ENCODE measurements at places on chromosomes 13 and 19.

DNA sequence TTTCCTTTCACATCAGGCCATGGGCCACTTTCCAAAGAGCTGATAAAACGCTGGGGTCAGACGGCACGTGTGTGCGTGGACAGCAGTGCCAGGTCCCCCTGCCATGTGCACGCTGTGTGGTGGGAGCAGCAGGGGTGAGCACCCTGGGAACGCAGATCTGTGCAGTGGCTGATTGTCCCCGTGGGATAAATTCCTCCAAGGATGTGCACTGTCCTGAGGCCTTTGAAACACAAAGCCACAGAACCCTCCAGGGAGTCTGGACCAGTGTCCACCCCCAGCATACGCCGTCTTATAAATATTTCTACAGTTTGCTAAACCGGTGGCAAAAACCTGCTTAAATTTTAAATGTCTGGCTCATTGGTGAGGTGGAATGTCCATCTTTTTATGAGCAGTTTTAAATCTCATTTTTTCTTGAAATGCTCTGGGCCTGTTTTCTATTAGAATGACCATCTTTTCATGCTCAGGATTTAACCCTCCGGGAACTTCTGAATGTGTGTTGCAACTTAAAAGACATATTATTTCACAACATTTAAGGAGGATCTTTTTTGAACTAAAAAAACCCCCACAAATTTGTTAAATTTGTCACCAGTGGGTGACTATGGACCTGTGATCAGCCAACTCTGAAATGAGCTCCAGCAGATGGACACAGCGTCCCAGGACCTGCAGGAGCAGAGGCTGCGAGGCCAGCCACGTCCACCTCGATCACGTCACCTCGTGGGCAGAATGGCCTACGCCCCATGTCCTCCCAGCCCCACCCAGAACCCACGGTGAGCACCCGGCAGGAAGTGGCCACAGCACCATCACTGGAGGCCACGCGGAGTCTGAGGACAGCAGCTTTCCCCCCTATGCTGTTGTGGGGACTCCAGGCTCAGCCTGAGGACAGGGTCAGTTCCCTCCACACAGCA lies 68.6 kb downstream of the RASA3 start:
- DNase-seq = no peak

DNA sequence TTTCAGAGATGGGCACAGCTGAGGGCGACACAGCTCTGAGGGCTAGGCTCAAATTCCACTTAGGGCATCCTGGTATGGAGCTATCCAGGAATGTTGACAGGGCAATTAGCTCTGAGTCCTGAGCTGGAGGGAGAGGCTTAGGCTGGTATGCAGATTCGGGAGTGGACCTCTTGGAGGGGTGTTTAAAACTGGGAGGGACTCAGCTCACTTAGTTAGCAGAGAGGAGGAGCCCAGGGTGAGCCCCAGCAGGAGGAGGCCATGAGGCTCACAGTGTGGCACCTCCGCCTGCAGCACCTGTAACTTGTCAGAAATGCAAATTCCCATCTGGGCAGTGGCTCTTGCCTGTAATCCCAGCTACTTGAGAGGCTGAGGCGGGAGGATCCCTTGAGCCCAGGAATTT lies 10.2 kb upstream of the NOP53 start:
- DNase-seq = no peak

DNA sequence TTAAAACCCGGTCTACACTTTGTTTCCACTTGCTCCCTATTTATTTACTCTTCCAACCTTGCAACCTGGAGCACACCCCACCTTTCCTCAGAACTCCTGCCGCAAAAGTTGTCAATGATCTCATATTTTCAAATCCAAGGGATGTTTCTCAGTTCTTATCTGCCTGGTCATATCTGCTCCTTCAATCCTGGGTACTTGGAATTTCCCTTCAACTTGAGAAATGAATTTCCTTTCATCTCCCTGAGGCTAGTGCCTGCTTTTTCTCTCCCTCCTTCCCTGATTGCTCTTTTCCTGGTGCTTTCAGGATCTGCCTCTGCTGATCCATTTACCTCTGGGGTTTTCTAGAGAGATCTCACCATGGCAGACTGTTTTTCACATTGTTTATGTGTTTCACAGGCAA lies 154.8 kb upstream of the IRS2 start:
- DNase-seq = no peak

- no peak for DNase-seq
Measured at GRCh38 chr19:38211151-38211591, 12.9 kb downstream of the DPF1 start.

- DNase-seq = no peak
Measured at GRCh38 chr19:49749771-49750170, 13.3 kb downstream of the TSKS start.

DNA sequence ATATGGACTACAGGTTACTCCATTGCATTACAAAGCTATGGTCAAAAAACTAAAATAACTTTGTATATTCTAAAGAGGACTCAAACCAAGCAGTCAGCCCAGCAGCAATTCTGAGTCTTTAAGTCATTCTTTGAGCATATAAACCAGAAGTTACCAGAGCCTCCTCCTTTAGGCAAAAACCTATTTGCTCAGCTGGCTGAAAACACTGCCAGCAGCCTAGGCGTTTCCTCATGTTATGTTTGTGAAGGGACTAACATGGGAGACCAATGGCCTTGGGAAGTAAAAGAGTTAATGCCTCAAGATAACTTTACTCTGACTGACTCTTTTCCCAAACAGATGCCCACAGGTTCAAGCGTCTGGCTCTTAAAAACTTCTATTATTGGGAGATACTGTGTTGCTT lies 45.3 kb downstream of the ZNF626 start:
- DNase-seq = no peak

DNA sequence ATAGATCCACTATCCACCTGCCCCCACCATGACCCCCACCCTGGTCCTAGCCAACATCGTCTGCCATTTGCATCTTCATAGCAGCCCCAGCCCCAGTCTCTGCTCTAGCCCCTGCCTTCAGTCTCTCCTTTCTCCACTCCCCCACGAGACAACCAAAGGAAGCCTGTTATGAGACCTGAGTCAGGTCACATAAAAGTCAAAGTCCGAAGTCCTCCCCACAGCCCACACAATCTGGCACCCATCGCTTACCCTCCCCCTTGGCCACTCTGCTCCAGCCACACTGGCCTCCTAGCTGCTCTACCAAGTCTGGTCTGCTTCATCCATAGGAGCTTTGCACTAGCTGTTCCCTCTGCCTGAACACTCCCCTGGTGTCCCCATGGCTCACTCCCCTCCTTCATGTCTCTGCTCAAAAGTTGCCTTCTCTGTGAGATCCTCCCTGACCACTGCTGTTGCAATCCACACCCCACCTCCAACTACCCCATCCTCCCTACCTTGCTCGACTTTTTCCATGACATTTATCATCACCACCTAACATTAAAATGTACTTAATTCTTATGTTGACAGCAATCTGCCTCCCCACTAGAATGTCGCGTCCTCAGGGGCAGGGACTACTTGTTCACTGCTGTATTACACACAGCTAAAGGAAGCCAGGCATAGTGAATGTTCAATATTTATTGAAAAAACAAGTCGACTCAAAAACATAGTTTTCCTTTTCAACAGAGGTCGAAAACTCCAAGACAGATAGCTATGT lies 1.2 kb upstream of the PLEKHG2 start:
- DNase-seq = no peak

- DNase-seq = no peak
Measured at GRCh38 chr19:4101496-4101770, 22.5 kb downstream of the MAP2K2 start.

DNA sequence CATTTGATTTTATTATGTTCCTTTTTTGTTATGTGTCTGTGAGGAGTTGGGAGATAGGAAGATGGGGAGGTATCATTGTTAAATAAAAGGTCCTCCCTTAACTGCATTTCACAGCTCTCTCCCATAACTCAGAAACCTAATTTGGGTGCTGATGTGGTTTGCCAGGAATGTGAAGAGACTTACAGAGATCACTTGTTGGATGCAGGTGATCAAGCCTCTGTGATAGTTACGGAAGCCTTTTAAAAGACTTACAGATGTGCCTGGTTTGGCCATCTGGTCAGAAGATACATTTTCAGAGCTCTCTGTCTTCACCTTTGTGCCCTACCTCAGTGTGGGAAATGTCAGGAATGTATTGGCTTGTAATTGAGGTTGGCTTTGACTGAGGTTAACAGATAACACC lies 146.1 kb downstream of the STOML3 start:
- DNase-seq = no peak
